ENCODE measurements at places on chromosomes 11 and 22. TPM values are rescaled to one million over a fixed set of nuclear protein-coding genes. Genes with fewer than 3 reads are reported as not detected.

Gene ENTHD1
- not detected for total RNA-seq

DNA sequence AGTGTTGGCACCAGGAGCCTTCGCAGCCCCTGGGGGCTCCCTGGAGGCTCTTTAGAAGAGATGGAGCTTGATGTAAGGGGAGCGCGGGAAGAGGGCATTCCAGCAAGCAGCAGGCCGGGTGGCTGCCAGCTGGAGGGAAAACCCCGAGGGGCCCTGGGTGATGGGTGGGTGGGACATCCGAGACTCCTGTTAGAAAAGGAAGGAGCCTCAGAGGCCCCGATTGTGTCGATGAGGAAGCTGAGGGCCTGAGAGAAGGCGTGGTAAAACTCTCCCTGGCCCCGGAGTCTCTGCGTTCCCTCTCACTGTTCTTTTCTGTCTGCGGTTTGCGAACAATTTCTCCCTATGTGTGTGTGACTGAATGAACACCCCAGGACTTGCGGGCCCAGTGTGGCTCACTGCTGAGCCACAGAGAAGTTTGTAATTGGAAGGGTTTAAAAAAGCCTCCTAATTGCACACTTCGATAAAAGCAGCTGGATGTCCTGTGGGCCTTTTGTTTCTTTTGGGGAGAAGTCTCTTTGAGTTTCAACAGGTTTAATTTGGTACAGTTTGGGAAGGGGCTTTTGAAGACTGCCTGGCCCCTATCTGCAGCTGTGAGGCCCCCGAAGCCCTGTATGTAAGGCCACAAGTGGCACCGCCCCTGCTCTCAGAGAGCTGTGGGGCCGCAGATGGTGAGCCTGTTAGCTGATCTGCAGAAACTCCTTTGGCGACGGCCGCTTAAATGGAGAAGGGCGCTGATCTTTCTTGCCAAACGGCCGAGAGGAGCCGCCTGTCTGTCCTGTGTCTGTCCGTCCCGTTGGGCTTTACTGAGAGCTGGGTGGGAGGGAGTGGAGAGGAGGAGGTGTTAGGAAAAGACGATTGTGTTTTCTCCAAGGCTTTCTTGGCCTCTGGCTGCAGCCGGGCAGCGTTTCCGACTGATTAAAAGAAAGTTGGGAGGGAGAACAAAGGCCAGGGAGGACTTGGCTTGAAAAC, 2.0 kb downstream of the FBLN1 start:
- DNase-seq = peak; percentile 57
- peak overlapping the region; percentile 85 for H3K4me3 ChIP-seq
- peak overlapping the region; percentile 86 for H3K27ac ChIP-seq
- H3K4me1 ChIP-seq = peaks cover 13% of the 10 kb centered on the region

Gene RFPL1
- not detected for total RNA-seq

DNA sequence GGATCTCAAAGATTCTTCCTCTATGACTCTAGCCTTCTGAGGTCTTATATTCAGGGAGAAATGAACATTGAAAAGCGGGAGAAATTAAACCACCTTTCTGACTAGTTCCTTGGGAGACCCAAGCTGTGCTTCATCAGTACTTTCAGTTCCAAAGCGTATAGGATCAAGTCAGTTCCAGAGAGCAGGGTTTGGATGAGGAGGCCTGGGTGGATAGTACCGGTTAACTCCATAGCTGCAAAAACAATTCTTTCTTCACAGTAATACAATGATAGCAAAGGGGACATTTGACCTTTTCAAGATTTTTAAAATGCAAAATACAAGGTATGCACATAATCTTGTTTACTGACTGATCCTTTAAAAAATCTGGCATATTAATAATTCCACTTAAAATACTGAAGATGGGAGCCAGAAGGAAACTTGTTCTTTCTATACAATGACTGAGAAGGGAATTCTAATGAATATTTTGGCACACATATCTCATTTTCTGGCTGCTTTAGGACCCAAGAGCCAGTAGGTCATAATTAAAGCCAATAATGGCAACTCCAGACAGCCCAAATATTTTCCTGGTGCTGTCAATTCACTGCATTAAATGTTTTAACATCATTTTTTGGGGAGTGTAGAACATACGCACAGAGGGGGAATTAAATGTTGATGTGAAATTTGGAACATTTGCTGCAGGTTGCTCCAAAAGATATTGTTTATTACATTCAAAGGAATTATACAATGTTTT, 16.0 kb downstream of the ADM start:
- no peak overlapping the region for H3K4me3 ChIP-seq
- H3K27ac ChIP-seq = no peak overlapping the region
- H3K27me3 ChIP-seq = no peaks in the 10 kb centered on the region

DNA sequence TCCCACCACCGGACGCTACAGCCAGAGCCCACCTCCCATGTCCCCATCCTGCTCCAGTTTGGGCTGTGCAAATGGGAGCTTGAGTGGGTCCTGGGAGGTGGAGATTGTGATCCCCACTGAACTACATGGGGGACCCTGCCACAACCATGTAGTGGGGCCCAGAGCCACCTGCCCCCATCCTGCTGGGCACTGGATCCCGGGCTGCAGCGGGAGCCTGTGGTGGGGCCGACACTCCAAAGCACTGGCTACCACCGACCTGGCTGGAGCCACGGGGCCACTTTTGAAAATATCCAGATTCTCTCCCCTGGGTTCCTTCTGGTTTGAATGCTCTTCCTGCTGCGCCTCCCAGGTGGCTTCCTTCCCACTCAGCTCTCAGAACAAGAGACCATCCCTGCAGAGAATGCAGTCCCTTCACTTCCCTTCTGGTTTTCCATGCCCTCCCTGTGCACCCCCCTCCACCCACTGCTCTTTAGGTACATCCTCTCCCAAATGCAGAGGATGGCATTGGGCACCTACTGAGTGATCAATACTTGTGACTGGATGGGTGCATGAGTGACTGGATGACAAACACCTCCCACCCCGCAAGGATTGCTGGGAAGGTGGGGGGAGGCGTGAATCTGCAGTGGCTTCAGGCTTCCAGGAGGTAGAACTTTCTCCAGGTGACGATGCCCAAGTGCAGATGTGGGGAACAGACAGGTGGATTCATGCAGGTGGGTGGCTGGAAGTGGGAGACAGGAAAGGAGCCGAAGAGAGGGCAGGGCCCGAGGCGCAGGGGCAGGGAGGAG, 846 bp upstream of the UNC93B1 start:
- no peaks in the 10 kb centered on the region for H3K36me3 ChIP-seq
- no peak for DNase-seq
- H3K27ac ChIP-seq = peak overlapping the region; percentile 42
- no peaks in the 10 kb centered on the region for H3K27me3 ChIP-seq
- H3K4me1 ChIP-seq = peaks cover 11% of the 10 kb centered on the region

Gene RBMXL2
- not detected for total RNA-seq

Gene CDC42EP1
- 86.0 TPM for total RNA-seq

GRCh38 chr11:86934582-86934900, 20.7 kb downstream of the FZD4 start:
- H3K4me1 ChIP-seq = peaks cover 12% of the 10 kb centered on the region
- no peak for DNase-seq
- no peak overlapping the region for H3K27ac ChIP-seq

GRCh38 chr22:42296381-42296853, 26.0 kb upstream of the TCF20 start:
- no peaks in the 10 kb centered on the region for H3K27me3 ChIP-seq
- H3K36me3 ChIP-seq = no peaks in the 10 kb centered on the region
- H3K27ac ChIP-seq = no peak overlapping the region
- DNase-seq = peak; percentile 44

DNA sequence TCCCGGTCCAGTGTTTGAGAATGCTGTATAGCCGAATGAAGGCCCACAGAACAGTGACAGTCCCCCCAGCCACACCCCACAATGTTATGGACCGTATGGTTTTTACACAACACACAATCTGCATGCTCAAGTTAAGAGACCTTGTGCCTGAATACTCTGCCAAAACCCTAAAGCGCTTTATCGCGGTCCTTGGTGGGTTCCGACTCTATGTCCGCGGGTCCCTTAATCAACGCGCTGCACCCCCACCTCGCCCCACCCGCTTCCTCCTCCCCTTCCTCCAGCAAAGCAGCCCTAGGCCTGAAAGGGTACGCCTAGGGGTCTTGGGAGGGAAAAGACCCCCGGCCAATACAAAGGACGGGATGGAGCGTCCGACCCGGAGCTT, 442 bp downstream of the COPB1 start:
- peaks cover 64% of the 10 kb centered on the region for H3K36me3 ChIP-seq
- peak overlapping the region; percentile 95 for H3K27ac ChIP-seq
- no peaks in the 10 kb centered on the region for H3K27me3 ChIP-seq

GRCh38 chr11:119673759-119674336, 55.2 kb downstream of the NECTIN1 start:
- no peak for DNase-seq
- no peak overlapping the region for H3K27ac ChIP-seq
- H3K4me1 ChIP-seq = no peaks in the 10 kb centered on the region
- H3K4me3 ChIP-seq = no peak overlapping the region

Gene DERL3
- total RNA-seq = not detected

- no peak for DNase-seq
- no peaks in the 10 kb centered on the region for H3K27me3 ChIP-seq
- no peak overlapping the region for H3K4me3 ChIP-seq
- peaks cover 57% of the 10 kb centered on the region for H3K36me3 ChIP-seq
- H3K4me1 ChIP-seq = no peaks in the 10 kb centered on the region
Observed at GRCh38 chr11:72703267-72704008, 29.2 kb upstream of the PDE2A start.

Gene WT1
- 0.61 TPM for total RNA-seq

GRCh38 chr11:17219016-17219415, 11.2 kb upstream of the PIK3C2A start:
- no peaks in the 10 kb centered on the region for H3K4me1 ChIP-seq
- no peak overlapping the region for H3K4me3 ChIP-seq
- no peaks in the 10 kb centered on the region for H3K36me3 ChIP-seq

GRCh38 chr11:77111277-77111676, 8.6 kb downstream of the OMP start:
- no peak for DNase-seq
- H3K27ac ChIP-seq = no peak overlapping the region
- H3K4me1 ChIP-seq = peaks cover 14% of the 10 kb centered on the region

- H3K4me1 ChIP-seq = peaks cover 7% of the 10 kb centered on the region
- peaks cover 81% of the 10 kb centered on the region for H3K36me3 ChIP-seq
- H3K4me3 ChIP-seq = no peak overlapping the region
- no peak for DNase-seq
- peak overlapping the region; percentile 87 for H3K27ac ChIP-seq
Observed at GRCh38 chr22:46114518-46115387, 35.6 kb upstream of the PPARA start.

- H3K27me3 ChIP-seq = no peaks in the 10 kb centered on the region
- H3K36me3 ChIP-seq = peaks cover 10% of the 10 kb centered on the region
- peaks cover 27% of the 10 kb centered on the region for H3K4me1 ChIP-seq
- DNase-seq = peak; percentile 62
Observed at GRCh38 chr22:20857838-20858614, 585 bp downstream of the PI4KA start.

Gene AQP11
- total RNA-seq = 0.27 TPM

DNA sequence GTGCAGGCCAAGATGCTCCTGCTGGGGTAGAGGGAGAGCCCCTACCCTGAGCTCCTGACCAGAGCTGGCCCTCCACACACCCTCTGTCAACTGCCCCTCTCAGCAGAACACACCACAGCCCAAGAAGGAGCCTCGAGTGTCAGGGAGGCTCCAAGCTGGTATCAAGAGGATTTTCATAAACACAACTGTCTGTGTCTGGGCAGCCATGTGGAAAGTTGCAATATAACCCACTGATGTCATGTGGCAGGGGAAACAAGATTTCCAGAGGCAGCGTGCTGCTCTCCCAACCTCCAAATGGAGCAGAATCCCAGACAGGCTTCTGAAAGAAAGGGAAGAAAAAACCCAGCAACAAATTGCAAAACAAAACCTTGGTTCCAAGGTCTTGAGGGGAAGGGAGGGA, 569.9 kb downstream of the BUD13 start:
- H3K27me3 ChIP-seq = no peaks in the 10 kb centered on the region
- no peak overlapping the region for H3K27ac ChIP-seq
- no peaks in the 10 kb centered on the region for H3K4me1 ChIP-seq
- H3K36me3 ChIP-seq = peaks cover 6% of the 10 kb centered on the region
- no peak overlapping the region for H3K4me3 ChIP-seq

Gene BIK
- 10.0 TPM for total RNA-seq

Gene SULT4A1
- total RNA-seq = not detected

DNA sequence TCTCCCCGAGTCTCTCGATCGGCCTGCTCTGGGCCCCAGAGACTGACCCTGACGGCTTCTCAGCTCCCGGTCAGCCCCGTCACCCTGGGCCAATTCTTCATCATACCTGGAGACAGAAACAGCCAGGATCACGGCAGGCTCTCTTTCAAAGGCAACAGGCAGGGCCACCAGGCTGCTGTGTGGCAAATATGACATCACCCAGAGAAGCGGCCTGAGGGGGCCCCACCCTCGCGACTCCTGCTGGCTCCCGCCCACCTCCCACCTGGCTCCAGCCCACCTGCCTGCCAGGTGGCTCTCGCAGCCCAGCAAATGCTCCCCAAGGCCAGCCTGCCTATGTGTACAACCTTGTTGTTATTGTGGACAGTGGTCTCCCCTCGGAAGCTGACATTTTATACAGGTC, 24.9 kb upstream of the PACSIN2 start:
- H3K27ac ChIP-seq = no peak overlapping the region
- DNase-seq = no peak
- H3K4me1 ChIP-seq = no peaks in the 10 kb centered on the region

GRCh38 chr22:37742376-37743171, 45.7 kb downstream of the TRIOBP start:
- no peaks in the 10 kb centered on the region for H3K27me3 ChIP-seq
- peaks cover 5% of the 10 kb centered on the region for H3K36me3 ChIP-seq
- no peak overlapping the region for H3K27ac ChIP-seq
- peak; percentile 95 for DNase-seq
- H3K4me1 ChIP-seq = peaks cover 32% of the 10 kb centered on the region

Data from MCF 10A (cell line).